NCI-H1105 treated with DMSO at 0.1 percent for 48 hours (cell line): ENCODE measurements at places on chromosomes 3 and 15.
A peak's percentile ranks its signal among the peaks of the same experiment; 100 is the strongest.

- DNase-seq, result no peak
These were observed 195.2 kb upstream of the STRIT1 start for GRCh38 chr3:155488671-155489070.

GRCh38 chr3:180018543-180018942, 18.2 kb downstream of the PEX5L start:
- no peak for DNase-seq

DNA sequence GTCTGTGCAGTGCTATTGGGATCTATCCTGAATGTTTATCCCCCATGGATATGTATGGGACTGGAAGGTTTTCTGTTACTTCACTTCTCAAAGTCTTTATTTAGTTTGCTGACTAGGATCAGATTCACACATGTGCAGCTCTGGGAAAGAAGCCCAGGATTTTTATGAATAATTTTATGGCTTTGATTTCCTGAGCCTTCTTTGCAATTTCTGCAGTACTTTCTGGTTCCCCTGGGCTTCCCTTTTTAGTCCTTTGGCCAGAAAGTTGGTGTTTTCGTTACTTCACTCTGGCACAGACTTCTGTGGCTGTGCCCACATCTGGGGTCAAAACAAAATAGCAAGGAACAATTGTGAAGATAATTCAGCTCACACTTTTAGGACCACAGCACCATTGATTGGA, 721.0 kb downstream of the OTOL1 start:
- DNase-seq, result no peak

DNA sequence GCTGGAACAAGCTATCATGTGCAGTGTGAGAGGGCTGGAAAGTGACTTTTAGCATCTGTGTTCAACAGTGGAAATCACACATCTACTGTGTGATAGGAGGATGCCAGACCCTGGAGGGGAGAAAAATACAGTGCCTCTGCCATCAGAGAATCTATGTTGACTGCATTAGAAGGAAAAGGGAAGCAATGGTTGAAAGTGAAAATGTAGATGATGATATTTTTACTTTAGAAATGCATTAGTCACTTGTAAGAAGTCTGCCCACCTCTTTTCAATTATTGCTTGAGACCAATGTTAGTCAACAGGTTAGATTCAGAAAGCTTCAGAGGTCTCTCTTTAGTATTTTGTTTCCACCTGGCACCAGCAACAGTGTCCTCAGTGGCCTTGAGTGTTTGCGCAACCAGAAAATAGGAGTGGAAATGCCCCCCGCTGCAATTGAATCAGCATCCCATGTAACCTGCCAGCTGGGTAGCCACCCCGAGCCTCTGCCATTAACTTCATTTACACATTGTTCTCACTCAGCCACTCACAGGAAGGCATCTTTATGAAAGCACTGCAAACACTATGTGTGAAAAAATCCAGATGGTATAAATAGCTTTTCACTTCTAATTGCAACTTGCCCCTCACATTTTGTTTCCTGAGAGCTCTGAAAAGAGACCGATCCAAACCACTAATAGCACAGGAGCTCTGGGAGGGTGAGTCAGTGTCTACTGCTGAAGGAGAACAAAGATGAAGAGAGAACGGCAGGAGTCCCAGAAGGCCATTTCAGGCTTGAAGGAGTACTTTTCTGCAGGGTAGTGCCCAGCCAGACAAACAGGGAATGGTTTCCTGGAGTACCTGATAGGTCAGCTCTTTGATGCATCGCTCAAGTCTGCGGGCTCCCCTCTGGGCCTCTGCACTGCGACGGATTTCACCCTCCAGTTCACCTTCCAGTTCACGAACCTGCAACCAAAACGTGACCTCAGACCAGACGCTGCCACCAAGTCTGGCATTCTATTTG, 92.1 kb downstream of the HHLA2 start:
- DNase-seq, result peak; percentile 60

DNA sequence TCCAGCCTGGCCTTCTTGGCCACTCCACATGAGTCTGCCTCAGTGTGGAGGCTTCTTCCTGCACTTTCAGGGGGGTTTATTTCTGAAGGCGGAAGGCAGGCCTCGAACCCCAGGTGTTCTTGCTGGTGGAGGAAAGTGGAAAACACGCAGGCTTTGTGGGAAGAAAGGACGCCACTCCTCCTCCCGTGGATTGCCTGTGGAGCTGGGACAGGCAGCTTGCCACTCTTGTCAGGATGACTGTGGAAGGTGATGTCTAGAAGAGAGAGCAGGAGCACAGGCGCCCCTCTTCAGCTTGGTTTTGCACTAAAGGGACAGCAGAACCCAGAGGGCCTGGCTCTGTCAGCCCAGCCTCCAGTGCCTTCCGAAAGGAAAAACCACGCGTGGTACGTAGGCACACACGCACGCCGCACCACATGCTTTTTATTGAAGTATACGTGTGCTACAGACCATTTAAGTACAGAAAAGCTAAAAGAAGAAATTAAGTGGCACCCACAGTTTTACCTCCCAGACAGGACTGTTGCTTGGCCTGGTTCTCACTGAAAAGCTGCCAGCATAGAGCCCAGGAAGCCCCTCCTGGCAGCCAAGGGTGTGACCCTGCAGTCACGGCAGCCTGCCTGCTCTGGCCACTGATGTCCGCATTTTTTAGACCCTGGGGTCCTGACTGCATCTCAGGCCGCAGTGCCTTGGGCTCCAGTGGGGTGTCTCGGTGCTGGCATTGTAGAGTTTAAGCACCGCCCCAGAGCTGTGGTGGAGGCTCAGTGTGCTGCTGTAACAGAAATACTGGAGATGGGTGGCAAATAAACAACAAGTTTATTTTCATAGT, 21.6 kb downstream of the KLF13 start:
- DNase-seq, result no peak

GRCh38 chr3:148175214-148175613, 522.5 kb upstream of the AGTR1 start:
- no peak for DNase-seq

DNA sequence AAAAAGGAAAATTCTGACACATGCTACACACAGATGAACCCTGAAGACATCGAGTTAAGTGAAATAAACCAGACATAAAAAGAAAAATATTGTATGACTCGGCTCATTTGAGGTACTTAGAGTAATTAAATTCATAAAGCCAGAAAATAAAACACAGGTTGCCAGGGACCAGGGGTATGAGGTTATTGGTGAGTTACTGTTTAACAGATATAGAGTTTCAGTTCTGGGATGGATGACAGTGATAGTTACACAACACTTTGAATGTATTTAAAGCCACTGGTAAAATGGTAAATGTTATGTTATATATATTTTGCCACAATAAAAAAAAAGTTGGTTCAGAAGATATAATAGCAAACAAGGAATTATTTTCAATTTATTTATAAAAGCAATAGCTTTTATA, 436.1 kb upstream of the WNT5A start:
- DNase-seq, result no peak

DNA sequence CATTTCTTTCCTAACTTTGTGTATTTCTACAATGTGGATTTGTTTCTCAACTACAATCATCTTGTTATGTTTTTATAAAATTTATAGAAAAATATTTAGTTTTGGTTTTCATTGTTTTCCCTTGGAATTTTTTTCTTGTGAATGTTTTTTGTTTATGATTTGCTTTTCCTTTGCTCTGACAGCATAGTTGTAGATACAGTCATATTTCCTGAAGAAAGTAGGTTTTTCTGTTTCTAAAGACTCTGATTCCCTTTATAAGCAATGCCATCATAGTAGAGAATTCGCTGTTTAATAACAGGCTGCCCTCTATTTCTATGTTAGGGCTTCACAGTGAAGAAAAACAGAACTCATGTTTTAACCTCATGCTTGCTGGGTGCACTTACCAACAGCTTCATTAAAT, 482.3 kb downstream of the ZBBX start:
- no peak for DNase-seq

GRCh38 chr15:42276762-42277161, 3.5 kb upstream of the TMEM87A start:
- DNase-seq, result no peak
